Stimulated activated naive CD4-positive, alpha-beta T cell (primary cell): ENCODE measurements at places on chromosomes 6 and 20.

DNA sequence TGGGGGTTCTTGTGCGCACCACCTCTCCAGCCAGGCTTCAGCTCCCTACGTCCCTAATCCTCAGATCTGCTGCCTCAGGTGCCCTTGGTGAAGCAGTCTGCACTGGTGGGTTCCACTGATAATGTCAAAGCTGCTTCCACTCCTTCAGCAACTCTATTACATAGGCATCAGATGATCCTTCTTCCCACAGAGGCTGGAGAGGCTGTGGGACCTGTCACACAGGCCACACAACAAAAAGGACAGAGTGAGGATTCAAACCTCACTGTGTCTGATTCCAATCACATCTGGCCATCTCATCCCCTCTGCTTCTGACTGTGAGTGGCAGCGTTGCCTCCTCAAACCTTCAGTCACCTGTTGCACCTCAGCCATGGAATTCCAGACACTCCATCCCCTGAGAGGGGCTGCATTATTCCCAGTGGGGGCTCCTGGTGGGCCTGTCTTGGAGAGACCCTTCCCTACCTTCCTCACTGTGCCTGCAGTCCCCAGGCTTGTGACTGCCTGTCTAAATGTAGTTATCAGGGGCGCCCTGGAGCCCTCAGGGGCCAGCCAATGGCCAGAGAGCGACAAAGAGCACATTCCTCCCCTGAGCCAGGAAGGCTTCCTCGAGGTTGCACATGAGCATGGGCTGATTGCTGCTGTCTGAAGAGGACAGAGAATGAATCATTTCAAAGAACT is 211.4 kb upstream of the ECI2 start:
- DNase-seq, result no peak

DNA sequence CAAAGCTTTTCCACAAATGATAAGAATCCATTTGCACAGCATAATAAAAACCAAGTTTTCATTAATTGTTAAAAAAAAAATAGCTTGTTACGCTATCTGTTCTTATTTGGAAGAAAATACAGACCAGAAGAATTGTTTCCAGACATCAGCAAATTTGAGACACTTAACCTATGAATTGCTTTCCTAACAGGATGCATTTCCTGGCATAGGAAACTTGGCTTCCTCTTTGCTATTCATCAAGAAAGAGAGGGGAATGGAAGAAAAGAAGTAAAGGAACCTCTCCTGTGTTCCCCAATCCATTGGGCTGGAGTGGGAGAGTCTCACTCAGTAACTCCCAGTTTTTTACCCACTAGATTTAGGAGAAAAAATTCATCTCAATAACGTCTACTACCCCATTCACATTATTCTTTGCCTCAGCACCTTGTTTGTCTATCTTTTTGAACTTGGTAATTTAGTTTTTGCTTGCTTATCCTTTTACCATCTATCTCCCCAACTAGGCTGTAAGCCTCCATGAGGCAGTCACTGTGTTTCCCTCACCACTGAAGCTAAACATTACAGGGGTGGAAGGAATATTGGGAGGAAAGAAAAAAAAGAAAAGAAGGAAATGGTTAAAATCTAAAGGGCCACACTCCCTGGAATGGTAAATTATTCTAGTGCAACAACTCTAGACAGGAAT is 150.3 kb downstream of the COL21A1 start:
- no peak for DNase-seq

- no peak for DNase-seq
These were observed 25.1 kb upstream of the PNPLA1 start for GRCh38 chr6:36244641-36245280.

DNA sequence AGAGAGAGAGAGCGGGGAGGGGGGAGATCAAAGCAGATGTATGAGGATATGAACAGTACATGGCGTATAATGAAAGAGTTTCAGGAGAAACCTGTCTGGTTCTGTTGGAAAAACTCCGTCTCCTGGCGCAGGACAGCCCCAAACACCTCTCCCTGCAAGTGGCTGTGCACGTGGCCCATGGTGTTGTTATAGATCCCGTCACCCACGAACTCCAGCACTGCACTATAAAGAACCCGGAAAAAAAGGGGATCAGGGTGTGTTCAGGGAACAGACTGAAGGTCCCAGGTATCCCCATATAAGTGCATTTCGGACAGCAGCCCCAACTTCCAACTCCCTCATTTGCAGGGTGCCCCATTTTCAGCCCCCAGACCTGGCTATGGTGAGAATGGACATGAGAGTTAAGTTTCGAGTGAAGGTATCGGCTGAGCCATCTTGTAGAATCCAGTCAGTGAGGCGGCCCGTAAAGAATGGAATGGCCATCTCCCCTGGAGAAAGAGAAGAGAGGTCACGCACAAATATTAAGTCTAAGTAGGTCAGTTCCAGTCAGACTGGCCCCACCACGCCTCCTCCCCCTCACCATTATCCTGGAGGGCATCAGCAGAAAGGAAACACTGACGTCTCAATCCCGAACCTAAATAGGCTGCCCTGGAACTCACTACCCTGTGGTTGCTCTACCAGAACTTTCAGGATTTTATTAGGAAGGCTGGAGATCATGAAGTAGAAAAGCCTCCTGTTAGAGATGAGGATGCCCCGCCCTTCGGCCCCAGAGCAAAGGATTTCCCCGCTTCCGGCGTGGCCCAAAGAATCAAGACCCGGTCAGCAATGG is 1.3 kb downstream of the TAP1 start:
- DNase-seq, result peak; percentile 26

DNA sequence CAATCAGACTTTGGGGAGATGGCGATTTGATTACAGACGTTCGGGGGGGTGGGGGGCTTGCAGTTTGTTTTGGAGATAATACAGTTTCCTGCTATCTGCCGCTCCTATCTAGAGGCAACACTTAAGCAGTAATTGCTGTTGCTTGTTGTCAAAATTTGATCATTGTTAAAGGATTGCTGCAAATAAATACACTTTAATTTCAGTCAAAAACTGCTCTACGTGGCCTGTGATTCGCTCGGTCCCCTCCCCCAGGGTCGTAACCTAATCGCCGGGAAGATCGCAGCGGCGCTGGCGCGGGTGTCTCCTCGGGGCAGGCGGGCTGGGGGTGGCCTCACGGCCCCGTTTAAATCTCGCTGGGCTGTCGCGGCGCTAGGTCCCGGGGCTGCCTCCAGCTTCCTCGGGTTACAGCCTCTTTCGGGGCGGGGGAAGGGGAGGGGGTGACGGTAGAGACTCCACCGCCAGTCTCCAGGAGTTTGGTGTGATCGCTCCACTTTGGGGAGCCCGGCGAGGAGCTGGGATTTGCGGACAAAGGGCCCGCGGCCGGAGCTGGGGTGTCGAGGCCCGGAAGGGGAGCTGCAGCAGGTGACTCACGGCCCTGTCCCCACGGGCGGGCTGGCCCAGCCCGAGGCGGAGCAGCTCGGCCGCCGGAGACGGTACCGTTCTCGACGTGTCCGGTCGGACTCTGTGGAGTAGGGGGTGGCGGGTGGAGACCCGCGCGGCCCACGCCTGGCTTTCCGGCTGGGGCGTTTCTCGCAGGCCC is 4.2 kb downstream of the FOXC1 start:
- DNase-seq, result no peak

DNA sequence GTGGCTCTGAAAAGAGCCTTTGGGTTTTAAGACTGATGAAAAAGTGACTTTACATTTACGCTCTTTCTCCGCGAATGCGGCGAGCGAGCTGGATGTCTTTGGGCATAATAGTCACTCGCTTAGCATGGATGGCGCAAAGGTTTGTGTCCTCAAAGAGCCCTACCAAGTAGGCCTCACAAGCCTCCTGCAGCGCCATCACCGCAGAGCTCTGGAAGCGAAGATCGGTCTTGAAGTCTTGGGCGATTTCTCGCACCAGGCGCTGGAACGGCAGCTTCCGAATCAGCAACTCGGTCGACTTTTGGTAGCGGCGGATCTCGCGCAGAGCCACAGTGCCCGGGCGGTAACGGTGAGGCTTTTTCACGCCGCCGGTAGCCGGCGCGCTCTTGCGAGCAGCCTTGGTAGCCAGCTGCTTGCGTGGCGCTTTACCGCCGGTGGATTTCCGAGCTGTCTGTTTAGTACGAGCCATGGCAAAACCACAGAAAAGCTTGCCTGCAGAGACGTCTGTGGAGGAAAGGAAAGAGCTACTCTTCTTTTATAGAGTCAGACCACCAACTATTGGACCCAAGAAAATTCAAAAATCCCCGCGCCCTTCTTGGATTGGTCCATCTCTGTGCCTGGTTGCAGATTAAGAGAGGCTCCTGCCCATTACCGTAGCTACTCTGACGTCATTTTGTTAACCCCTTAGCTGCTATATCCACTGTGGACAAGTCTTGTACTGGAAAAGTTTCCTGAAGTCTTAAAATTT is 55.5 kb upstream of the HFE start:
- peak; percentile 91 for DNase-seq

DNA sequence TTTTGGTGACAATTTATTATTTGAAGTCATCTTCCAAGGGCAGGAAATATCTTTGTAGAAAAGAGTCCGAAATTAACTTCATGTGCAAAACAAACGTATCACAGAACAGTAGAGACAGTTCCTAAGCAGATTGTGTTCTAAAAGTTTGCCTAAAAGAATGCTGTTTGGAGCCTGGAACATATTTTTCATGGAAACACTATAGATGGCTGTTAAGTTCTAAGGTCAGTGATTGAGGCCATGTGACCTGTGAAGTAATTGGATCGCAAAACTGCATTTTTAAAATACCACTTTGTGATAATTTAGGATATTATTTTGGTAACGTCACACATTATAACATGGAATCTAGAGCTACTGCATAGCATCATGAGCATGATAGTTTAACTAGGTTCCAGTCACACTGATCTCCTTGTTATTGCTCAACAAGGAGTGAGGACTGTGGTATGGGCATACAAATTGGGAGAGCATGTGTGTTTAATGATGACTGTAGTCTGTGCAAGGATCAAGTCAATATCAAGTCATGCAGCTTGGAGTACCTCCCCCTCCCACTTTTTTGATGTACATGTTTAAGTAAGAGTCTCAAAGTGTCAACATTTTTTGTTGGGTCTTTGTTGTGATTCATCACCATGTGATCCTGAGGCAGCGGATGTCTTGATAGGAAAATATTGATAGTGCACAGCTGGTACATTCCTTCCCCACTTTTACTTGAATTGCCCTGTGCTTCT is 609.3 kb upstream of the CITED2 start:
- no peak for DNase-seq

GRCh38 chr6:97394160-97394748 is 111.2 kb upstream of the MMS22L start:
- DNase-seq, result peak; percentile 52

DNA sequence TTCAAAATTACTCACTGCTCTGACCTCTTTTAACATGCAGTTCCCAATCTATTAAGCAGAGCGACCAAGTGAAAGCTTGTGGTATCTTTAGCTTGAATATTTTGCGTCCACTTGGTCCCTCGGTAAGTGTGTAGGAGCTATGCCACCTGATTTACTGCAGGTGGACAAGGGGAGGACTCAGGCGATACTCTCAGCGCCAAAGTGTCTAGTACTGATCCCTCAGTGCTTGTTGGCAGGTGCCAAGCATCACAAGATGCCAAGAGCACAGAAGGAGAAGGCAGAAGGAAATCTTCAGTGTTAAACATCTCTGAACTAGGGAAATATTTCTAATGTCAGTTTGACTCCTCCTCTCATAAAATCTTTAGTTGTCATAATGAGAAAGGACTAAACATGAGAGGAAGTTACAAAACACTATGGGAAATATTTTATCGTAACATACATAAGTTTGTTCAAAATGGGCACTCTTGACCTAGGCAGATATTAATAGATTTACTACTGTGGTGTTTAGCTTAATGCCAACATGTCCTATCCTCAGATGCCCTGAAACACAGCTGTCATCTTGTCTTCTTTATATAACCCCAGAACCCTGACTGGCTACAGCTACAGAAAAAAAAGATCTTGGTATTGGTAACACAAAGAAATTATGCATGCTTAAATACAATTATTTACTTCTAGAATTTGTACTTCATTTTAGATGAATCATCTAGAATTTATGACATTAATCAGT is 19.5 kb downstream of the NHLRC1 start:
- no peak for DNase-seq

DNA sequence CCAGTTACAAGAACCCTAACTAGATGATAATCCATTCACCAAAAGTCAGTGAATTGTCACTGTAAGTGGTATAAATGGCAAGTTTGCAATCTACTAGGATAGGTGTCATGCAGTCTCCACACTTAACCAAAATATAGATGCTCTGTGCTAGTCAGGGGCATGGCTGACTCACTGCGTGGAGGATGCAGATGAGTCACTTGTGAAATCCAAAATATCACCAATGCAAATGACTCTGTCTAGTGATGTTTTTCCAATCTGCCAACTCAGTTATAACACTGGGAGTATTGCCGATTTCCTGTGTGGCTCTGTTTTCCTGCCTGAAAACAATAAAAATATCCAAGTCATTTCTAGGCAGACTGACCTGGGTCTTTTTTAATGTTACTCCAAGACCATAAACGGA is 47.8 kb upstream of the NRSN1 start:
- DNase-seq, result no peak

DNA sequence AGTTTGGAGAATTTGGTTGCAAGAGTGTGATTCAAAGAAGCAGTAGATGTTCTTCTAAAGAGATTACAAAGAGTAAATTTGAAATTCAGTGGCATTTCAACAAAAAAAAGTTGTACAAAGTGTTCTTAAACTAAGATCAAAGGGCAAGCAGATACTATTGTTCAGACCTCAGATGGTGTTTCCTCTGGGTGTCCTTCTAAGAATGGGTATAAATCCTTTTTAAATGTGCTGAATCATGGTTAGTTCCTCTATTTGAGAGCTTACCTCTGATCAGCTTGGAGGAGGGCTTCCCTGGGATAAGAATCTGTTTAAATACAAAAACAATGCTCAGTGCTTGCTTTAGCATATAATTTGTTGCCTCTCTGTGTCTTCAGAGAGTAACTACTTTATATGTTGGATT is 6.3 kb downstream of the BMP6 start:
- no peak for DNase-seq

- no peak for DNase-seq
These were observed 51.5 kb downstream of the CTCFL start for GRCh38 chr20:57473246-57474048.

DNA sequence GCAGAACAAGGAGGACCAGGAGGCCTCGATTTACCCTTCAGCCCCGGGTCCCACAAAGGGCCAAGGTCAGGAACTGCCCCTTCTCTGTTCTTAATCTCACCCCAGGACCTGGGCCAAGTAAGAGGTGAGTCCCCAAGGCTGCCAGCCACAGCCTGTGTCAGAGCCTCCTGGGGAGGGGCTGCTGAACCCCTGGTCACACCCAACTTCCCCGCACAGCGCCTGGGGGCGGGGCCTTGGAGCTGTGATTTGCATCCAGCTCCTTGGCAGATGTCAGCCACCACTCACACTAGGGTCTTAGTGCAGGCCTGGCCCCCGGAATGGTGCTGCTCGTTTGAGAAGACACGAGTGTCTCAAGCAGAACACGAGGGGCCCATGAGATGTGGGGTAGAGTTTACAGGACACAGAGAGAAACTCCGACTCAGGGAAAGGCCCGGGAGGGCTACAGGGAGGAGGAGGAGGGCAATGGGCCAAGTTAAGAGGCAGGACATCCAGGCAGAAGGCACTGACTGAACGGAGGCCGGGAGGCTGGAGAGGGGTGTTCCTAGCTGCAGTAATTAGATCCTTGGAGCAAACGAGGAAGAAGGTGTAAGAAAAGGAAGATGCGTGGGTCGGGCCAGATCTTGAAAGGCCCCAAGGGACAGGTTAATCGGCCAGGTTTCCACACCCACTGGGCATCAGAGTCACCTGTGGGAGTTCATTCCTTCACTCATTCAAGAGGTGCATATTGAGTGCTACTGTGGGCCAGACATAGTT is 26.9 kb downstream of the ZBP1 start:
- no peak for DNase-seq
